Muscle of arm (tissue), 14 donors: ENCODE measurements at places on chromosomes 6 and 20. TPM values are rescaled to one million over a fixed set of nuclear protein-coding genes. Genes with fewer than 3 reads are reported as not detected.

- no peak for DNase-seq
Measured at GRCh38 chr6:46507426-46507825, 16.2 kb upstream of the RCAN2 start.

Gene LINC00237
- polyA plus RNA-seq: not detected

DNA sequence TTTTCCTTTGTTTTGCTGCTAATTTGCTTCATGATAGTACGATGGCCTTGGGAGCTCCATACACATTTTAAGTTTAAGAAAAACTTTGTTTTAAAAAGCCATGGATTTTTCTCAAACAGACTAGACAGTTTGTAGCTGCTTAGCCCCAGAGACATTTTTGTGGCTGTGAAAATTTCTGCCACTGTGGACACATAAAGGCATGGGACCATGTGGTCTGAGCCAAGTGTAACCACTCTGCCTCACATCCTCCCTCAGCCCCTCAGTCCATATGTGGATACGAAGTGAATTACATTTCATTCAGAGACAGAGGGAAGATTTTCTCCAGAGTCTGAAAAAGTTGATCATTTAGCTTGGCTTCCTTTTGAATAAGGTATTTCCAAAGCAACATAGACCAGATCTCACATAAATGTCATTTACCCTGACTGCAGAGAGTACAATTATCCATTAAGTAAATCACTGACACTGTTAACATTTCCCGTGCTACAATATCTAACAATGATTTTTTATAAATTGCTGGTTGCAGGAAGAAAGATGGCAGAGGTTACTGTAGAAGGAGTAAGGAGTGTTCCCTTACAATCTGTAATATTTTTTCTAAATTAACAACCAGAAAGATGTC is 87.4 kb downstream of the GJA1 start:
- DNase-seq: no peak

Gene NNAT
- polyA plus RNA-seq: 408 TPM

- no peak for DNase-seq
Measured at GRCh38 chr6:5305968-5306626, 44.8 kb downstream of the FARS2 start.

DNA sequence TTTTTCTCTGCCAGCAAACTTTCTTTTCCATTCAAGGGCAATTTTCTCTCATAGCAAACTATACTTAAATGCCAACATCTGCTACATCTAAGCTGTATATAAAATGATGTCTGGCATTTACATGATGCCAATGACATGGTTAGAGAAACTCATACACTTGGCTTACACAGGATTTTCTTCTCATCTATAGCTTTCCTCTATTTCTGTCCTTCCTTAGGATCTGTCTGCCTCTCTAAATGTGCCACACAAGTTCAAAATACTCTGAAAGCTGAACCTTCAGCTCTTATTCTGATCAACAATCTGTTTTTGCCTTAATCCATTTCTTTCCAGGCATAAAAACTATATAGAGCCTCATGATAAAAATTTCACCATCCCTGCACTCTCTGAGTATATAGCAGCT is 290.9 kb upstream of the RNF217 start:
- DNase-seq: no peak

DNA sequence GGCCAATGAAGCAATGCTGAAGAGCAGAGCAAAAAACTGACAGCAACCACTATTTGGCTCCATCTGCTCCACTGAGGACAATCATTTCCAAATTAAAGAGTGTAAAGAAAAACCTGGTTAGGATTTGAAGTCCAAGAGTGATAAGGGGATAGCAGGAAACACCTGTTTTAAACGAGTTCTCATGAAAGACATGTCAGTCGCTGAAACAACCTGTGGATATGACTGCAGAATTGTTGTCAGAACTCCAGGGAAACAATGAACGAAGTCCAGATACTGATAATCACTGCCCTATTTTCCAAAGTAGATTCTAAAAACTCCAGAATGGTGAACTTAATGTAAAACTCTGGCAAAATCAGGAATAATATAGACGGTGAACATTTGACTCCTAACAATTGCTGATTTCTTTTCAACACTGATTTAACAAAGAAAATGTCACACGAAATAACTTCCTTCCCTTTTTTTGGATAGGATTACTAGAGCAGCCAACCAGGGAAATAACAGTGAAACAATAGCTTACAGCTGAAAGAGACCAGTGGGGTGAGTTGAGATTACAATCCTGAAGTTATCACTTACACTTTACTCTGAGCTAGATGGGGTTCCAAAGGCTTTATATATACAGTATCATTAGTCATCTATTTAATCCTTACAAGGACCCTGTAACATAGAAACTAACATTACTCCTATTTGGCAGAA is 83.7 kb downstream of the ELOVL5 start:
- no peak for DNase-seq

Gene ADGRB3
- 1.5 TPM for polyA plus RNA-seq

GRCh38 chr20:21235484-21236445 is 67.4 kb upstream of the XRN2 start:
- DNase-seq: peak; percentile 53

DNA sequence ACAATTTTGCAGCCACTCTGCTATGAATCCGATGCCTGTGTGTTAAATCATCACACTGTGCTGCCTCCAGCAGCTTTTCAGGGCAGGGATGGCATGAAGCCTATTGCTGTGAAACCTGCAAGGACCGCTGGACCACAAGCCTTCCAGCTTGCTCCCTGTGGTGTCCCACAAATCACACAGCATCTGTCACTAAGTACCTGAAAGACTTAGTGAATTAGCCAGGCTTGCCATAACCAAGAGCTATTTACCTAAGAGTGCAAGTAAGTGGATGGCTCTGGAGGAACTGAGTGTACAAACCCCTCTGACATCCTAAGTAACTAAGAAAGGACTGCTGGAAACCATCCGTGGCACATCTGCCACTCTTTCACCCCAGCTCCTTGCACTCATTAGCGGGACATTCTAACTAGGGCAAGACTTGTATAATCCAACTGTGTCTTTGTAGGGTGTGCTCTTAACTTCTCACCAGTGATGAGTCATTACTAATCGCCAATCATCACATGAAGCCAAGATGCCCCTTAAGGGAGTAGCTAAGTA is 34.7 kb downstream of the FOXQ1 start:
- no peak for DNase-seq

- no peak for DNase-seq
Measured at GRCh38 chr20:35699957-35700624, 886 bp downstream of the ROMO1 start.

- DNase-seq: no peak
Measured at GRCh38 chr6:106149472-106150069, 63.4 kb downstream of the PRDM1 start.

- DNase-seq: no peak
Measured at GRCh38 chr6:99575544-99576227, 7.2 kb upstream of the CCNC start.

Gene WFDC12
- polyA plus RNA-seq: not detected

- no peak for DNase-seq
Measured at GRCh38 chr20:48162621-48163020, 377.3 kb upstream of the SULF2 start.

DNA sequence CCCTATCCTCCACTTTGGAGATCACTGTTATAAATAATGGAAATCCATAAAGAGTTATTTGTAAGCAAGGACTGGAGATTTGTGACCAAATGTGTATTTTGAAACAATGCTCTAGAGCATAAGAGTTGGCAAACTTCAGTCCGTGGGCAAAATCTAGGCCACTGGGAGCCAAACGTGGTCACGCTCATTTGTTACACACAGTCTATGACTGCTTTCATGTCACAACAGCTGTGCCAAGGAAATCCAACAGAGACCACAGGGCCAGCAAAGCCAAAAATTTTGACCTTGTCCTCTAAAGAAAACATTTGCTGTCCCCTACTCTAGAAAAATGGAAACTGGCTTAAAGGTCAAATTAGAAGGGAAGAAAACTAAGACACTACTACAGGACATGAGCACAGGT is 7.9 kb downstream of the ZNF334 start:
- no peak for DNase-seq

DNA sequence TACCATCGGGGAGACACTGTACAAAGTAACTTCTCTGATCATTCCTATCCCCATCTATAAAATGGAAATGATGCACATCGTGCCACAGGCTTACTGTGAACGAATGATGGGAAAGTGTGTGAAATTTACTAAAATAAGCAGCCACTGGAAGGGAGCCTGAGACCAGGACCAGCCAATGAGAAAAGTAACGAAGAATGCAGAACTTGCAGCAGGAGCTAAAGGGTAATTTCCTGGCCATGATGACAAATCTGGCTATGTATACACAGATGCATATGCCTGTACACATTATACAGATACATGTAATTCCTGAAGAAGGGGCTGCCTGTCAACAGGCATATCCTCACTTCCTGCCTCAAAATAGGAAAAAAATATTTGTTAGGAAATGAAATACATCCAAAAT is 47.4 kb downstream of the GMDS start:
- no peak for DNase-seq

Gene MUC22
- polyA plus RNA-seq: not detected

DNA sequence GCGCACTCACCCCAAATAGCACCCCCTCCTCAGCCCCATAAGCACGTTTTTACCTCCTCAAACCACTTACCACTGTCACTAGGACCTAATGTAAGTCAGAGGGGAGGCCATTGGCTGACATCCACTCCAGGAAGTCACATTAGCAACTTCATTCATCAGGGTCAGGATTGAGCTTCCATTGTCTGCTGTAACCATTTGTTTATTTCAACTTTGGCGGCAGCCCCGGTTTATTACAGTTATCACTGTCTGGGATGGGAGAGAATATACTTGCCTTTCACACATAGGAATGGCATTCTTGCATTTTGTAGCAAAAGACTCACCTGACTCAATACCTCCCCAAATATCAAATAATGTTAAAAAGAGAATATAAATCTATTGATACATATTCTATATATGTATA is 38.3 kb downstream of the MAFB start:
- no peak for DNase-seq

- no peak for DNase-seq
Measured at GRCh38 chr6:123215211-123215610, 219.2 kb downstream of the CLVS2 start.

Gene FOXO3
- polyA plus RNA-seq: 37.3 TPM

DNA sequence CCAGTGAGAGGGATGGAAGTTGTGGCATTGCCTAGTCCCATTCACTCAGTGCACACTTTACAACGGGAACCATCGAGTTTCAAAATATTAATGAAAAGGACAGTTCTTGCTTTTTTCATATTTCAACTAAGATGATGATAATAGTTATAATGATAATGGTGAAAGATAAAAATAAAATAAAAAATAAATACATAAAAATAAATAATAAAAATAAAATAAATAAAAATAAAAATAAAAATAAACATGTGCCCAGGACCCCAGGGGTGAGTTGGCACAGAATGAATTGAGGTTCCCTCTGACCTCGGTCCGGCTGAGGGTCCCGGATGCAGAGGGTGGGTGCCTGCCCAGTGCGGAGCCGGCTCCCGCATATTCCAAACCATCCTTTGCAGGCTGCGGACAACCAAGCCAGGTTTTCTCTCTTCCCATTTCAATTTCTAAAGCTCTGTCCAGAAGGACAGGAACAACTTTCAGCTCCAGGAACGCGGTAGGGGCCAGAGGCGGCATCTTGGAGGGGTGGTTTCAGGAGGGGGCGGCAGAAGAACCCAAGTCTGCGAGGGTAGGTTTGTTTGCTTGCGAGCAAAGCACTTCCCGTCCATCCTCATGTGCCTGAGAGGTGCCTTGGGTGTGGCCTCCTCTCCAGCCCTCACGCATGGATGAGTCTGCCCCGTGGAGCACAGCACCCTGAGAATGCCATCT is 236.8 kb downstream of the DLL1 start:
- DNase-seq: no peak

DNA sequence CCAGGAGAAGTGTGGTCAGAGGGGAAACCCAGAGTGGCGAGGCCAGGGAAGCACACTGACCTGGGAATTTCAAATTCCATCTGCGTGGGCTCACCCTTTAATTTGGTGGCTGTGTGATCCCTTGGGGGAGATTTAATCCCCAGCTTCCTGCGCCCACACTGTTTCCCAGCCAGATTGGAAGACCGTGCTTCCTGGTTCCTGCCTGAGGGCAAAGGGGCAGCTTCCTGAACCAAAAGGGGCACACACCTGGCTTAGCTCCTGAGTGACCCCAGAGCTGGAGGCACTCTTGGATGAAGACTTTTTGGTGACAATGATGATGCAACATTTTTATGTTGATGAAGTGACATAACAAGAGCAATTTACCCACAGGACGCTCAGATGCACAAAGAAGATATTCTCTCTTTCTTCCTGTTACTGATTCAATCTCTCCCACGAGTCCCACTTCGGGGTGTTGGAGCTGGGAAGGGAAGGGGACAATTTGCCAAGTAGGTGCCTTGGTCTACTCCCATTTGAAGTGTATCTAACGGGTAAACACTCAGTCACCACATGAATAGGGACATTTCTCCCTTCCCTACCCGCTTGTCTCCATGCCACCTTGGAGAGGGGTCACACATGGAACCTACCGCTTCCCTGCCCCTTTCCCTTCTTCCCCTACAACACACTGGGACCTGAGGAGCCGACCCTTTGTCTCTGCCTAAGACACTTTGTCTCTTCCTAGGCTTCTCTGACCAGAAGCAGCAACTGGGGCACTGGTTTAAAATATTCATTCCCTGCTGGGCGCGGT is 28.6 kb upstream of the CDKN1A start:
- DNase-seq: no peak
